Heart left ventricle (tissue), 16 donors: ENCODE measurements at places on chromosomes 2 and 18. TPM values are rescaled to one million over a fixed set of nuclear protein-coding genes. Genes with fewer than 3 reads are reported as not detected.

DNA sequence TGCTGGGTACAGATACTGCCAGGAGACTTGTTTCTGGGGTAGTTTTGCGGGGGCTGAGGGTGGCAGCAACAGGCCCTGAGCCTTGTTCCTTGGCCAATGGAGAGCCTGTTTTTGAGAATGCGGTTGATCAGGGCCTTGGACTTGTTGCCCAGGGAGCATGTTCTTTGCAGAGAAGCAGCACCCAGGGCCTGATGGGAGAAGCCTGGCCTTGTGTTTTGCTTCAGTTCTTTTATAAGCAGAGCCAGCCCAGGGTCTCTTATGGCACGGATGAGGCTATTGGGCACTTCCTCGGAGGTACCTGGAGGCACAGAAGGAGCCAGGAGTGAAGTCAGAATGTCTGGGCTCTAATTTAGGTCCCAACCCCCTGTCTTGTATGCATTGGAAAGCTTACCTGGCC, 85.1 kb upstream of the MCFD2 start:
- DNase-seq = no peak

Gene TMEM247
- not detected for total RNA-seq

Gene DPP10
- not detected for total RNA-seq

DNA sequence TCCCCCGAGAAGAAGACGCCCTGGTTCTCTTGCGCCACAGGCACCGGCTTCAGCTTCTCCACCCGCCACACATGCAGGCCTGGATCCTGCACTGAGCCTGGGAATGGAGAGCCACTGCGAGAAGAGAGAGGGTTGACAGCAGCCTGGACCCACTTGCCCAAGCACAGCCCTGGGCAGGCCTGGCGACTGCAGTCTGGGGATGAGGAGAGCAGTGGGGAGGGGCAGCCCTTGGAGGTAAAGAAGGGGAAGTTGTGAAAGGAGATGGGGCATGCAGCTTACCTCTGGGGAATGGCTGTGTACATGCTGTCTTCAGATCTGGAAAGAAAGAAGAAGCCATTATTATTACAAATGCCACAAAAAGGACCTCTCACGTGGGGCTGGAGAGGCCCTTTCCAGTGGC, 8.3 kb downstream of the CAPG start:
- DNase-seq = no peak

GRCh38 chr2:223941579-223942277, 3.4 kb downstream of the WDFY1 start:
- no peak for DNase-seq

- DNase-seq = no peak
Observed at GRCh38 chr2:203820969-203821368, 46.6 kb upstream of the CTLA4 start.

DNA sequence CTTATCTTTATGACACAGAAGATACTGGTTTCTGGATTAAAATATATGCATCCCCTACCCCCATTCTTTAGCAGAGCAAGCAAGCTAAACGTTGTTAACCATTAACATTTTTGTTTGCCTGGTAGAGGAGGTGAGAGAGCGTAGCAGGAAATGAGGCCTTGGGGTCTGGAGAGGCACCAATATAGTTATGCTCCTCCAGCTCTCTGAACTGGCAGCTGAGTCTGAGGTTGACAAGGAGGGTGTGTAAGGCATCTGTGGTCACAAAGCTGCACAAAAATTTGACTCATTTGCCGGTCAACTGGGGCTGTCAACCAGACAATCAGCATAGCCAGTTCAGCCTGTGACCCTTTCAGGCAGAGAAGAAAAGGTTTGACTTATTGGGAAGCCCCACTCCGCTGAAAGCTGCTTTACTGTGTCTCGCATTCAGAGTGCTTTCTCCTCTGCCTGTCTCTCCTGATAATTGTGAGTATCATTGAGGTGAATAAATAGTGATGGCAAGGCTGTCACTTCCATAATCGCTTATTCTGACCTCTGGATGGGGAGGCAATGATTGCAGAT, 647.5 kb upstream of the SETBP1 start:
- DNase-seq = no peak

Gene TACR1
- total RNA-seq = not detected

GRCh38 chr2:60796573-60797509, 40.8 kb downstream of the PAPOLG start:
- no peak for DNase-seq

Gene UGT1A3
- total RNA-seq = not detected

- no peak for DNase-seq
Observed at GRCh38 chr18:13279181-13280069, 60.9 kb downstream of the LDLRAD4 start.
